Calu3 (cell line): ENCODE measurements at places on chromosomes 2 and 18. TPM values are rescaled to one million over a fixed set of nuclear protein-coding genes. Genes with fewer than 3 reads are reported as not detected.

Gene ALPP
- total RNA-seq = not detected in 2 replicates

DNA sequence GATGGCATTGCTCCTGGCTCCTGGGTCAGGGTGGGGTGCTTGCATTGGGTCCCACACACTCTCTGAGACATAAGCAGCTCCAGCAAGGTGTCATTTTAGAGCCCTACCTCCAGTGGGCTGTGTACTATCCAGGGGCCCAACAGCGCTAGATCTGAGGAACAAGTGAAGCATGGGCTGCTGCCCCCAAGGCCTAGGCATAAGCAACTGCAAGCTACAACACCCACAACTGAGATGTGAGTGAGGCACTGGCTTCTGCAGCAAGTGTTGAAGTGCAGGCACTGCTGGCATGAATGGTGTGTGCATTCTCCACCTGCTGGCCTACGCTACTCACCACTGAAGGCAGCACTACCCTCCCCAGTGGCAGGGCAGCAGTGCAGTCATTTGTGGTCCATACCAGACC lies 81.0 kb upstream of the STK39 start:
- no peak for DNase-seq

DNA sequence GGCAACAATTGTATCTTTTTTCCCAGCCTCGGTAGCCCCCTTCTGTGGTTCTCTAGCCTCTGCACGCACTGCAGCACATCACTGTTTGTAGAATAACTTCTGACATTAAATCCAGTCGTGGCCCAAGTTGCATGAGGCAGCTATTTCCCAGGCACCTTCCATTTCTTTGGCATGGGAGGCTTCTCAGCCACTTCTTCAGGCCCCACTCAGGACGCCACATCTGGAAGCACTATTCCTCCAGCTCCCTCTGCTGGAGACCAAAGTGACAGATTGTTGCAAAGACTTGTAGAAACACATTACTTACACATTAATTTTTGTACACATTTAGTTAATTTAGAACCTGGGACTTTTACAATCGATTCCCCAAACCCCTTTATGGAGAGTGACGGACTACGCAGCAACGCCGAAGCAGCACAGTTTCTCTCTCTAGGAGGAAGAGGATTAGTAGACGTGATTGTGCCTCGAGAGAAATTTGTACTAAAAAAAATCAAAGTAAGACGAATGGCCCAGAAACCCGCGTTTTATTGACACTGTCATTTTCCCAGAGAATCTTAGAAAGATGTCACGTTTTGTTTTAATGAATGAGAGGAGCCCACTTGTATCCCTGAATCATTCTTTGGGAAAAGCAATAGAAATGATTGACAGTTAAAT lies 57.8 kb upstream of the RGPD5 start:
- peak; percentile 54 for DNase-seq

Gene FOXD4L1
- total RNA-seq = 0.92 and 1.0 TPM in 2 replicates

DNA sequence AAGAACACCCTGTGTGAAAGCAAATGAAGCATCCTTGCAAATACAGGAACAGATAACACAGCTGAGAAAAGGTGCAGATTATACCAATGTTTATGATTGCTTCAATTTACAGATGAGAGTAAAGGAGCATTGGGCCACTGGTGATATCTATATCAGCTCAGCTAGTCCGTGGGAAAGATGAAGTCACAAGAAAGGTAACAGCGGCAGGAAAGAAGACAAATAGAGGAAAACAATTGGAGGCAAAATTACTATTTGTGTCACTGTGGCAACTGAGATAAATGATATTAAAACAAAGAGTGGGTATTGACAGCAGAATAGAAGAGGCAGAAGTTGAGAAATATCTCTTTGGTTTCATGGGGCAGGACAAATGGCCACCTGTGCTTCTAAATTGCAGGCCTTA lies 121.2 kb upstream of the CAVIN2 start:
- no peak for DNase-seq

- no peak for DNase-seq
These were observed 10.7 kb upstream of the THNSL2 start for GRCh38 chr2:88159481-88159880.

- no peak for DNase-seq
These were observed 8.3 kb downstream of the PRKAG3 start for GRCh38 chr2:218823196-218823855.

- no peak for DNase-seq
These were observed 177.8 kb downstream of the INHBB start for GRCh38 chr2:120523766-120524165.

Gene FZD7
- total RNA-seq = 11.3 and 17.7 TPM in 2 replicates

Gene NPPC
- total RNA-seq = not detected in 2 replicates

GRCh38 chr2:225137971-225138370 lies 95.7 kb upstream of the DOCK10 start:
- DNase-seq = no peak

DNA sequence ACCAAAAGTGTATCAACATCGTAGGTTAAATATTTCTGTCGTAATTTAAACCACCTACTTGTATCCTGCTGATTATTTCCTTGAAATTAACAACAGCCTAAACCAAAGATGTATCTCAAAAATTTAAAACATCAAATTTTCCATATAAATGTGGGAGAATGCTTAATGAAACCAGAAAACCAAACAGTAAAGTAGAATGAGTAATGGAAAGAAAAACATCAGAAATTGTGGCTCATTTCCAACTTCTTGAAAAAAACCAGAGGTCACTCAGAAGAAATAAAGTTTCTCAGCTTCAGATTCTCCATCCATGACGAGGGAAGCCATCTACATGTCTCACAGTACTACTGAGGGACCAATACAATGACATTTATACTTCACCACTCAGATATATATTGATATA lies 296.5 kb downstream of the NOL4 start:
- no peak for DNase-seq

DNA sequence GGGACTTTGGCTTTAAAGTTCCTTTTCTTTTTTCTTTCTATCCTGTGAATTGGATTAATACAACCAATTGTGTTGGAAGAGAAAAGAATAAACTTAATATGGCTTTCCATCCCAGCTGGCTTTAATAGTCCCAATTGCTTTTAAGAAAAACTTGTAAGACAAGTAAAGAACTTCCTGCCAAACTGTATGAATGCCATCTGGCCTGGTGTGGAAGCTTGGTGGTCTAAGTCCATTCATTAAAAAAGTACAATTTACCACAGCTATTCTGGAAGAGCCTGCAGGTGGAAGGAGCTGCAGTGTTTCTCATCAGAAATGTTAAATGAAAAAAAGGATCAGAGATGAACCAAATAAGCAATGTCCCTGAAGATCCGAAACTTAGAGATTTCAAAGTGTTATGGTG lies 103.9 kb downstream of the KLHL14 start:
- no peak for DNase-seq

Gene NYAP2
- total RNA-seq = 0.07 TPM in 1 of 2 replicates, not detected in the other

Gene UGT1A4
- 6.1 TPM in 2 replicates for total RNA-seq

GRCh38 chr2:46781468-46782189 lies 134.0 kb downstream of the MCFD2 start:
- DNase-seq = no peak

Gene GFPT1
- 98.0 and 110 TPM in 2 replicates for total RNA-seq

- DNase-seq = no peak
These were observed 20.3 kb upstream of the KCNF1 start for GRCh38 chr2:10891390-10891789.

Gene MXD1
- 13.3 and 17.4 TPM in 2 replicates for total RNA-seq

GRCh38 chr2:78132391-78133370 lies 610.5 kb upstream of the LRRTM4 start:
- DNase-seq = no peak

- peak; percentile 64 for DNase-seq
These were observed 39.0 kb upstream of the MAL start for GRCh38 chr2:94986392-94986963.

Gene RTN4
- total RNA-seq = 386 and 394 TPM in 2 replicates

Gene BOK
- total RNA-seq = 30.1 and 35.0 TPM in 2 replicates

Gene C2orf80
- not detected in 2 replicates for total RNA-seq

DNA sequence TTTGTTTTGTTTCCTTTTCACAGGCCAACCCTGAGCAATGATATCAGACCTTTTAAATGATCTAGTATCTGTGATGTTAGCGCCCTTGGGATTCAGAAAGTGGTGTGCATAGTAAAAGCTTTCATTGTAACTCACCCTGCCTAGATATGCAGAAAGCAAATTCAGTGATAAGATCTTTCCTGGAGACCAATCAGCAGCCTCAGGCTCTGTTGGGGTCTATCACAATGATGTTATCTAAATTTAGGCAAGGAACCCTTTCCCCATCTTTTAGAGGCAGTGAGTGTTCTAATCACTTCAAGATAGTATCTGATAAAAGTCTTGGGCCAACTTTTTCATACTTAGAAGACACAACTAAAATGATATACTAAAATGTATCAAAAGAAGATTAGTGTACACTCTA lies 23.6 kb upstream of the PNO1 start:
- no peak for DNase-seq

DNA sequence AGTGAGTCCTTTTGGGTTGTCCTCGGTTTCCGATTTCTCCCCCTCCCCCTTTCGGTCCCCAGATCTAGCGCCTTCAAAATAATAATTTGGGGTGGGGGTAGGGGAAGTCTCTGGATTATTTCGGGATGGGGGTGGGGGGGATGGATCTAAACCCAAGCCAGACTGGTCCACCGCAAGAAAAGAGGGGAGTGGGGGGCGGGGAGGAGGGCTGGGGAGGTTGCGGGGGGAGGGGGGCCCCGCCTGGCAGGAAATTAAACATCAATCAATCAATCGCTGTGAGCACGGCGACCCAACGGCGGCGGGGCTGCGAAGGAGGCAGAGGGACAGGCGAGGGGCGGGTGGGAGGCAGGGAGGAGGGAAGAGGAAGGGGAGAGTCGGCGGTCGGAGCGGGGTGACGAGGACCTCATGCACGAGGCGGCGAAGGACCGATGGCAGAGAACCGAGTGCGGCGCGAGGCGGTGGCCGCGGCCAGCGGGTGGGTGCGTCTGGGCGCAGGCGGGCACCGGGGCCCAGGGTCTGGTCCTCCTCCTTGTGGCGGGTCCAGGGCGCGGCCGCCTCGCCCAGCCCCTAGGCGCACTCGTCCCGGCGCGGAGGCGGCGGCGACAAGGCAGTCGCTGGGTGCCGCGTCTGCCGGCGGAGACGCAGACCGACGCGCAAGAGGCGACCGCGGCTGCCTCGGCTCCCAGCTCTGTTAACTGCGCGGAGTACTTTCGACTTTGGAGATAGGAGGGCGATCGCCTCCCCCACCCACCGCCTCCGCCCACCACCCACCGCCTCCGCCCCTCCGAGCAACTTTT lies 468 bp upstream of the SATB2 start:
- DNase-seq = peak; percentile 67

Gene DSG2
- 194 and 196 TPM in 2 replicates for total RNA-seq

Gene SOX11
- not detected in 2 replicates for total RNA-seq

GRCh38 chr2:186044761-186045160 lies 306.2 kb downstream of the FSIP2 start:
- DNase-seq = no peak

DNA sequence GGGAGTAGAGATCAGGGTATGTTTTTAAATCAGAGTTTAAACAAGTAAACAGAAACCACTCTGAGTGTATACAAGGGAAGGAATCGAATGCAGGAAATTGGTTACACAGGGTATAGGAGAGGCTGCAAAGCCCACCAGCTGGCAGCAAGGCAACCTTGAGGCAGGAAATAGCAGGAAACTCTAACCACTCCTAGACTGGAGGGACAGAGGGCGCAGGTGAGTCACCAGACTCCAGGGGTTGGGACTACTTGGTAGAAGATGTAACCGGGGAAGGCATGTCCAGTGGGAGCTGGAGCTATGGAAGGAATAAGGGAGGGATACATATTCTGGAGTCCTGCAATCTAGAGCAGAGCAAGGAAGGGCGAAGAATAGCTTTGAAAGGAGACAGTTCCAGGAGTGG lies 152.3 kb downstream of the MEIS1 start:
- peak; percentile 39 for DNase-seq

Gene ZNF521
- total RNA-seq = 0.07 TPM in 1 of 2 replicates, not detected in the other

Gene CNRIP1
- not detected in 2 replicates for total RNA-seq

DNA sequence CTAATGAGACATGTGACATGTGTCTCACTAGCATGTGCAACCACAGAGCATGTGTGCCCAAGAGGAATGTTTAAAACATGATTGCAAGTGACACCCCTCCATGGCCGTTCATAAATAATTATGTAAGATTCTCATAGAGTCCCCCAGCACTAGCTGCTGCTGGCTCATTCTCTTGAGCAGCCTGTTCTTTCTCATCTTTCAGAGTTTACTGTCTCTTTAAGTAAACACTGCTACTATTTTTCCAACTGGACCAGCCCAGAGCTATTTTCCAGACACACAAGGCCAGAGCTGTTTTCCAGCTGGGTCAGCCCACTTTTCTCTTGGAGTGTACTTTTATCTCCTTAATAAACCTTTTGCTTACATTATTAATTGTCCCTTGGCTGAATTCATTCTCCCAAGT lies 326.8 kb upstream of the DLGAP1 start:
- DNase-seq = no peak

Gene RND3
- 118 and 143 TPM in 2 replicates for total RNA-seq

Gene CROCC2
- not detected in 2 replicates for total RNA-seq

DNA sequence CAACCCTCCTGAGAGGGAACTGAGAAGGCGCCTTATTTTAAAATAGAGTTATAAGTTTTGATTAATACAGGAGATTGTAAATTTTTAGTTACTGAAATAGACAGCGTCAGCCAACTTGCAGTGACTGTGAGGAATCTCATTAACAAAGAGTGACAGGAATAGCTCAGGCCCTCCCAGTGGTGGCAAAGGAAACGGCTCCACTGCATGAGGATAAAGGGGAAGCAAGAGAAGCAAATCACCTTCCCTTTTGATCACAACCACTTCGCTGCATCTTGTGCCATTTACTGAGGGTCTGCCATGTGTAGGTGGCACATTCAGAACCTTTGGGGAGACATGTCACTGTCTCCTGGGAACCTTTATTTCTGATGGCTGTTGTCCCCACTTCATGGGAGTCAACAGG lies 612.4 kb upstream of the RAB6C start:
- DNase-seq = no peak

Gene CPLX4
- total RNA-seq = not detected in 2 replicates

Gene CFAP65
- 0.68 and 1.3 TPM in 2 replicates for total RNA-seq

- no peak for DNase-seq
These were observed 68.8 kb downstream of the MAPRE2 start for GRCh38 chr18:35110059-35110458.

- no peak for DNase-seq
These were observed 320.9 kb upstream of the ETAA1 start for GRCh38 chr2:67076239-67076624.

Gene SCN9A
- 6.1 and 8.5 TPM in 2 replicates for total RNA-seq

DNA sequence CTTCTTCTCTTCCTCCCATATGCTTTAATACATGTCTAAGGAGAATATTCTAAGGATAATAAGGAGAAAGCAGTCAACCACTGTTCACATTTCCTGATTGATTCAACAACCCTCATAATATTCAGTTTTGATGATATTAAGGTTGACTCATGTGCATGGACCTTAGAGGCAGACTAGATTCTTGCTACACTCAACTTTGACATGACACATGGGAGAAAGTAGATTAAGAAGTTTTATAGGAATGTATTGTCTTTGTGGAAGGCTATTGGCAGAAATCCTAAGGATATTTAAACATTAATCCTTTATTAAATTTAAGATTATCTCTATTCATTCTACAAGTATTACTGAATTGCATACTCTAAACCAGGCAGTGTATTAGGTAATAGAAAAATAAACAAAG lies 309.1 kb upstream of the CYRIA start:
- no peak for DNase-seq

Gene CD207
- not detected in 2 replicates for total RNA-seq

Gene UPP2
- total RNA-seq = not detected in 2 replicates
